ENCODE measurements at places on chromosomes 11 and 22. TPM values are rescaled to one million over a fixed set of nuclear protein-coding genes. Genes with fewer than 3 reads are reported as not detected.

The NELL1 gene
- polyA plus RNA-seq, result 2.8 TPM

The MYBPC3 gene
- polyA plus RNA-seq, result 0.18 TPM

GRCh38 chr22:44664149-44664548 lies 37.9 kb upstream of the PRR5 start:
- no peak for DNase-seq

GRCh38 chr11:63670433-63671321 lies 499 bp downstream of the ATL3 start:
- peak; percentile 23 for DNase-seq

GRCh38 chr11:10233581-10233980 lies 60.4 kb downstream of the SBF2 start:
- no peak for DNase-seq

GRCh38 chr11:134519390-134519750 lies 107.3 kb upstream of the B3GAT1 start:
- DNase-seq, result no peak

DNA sequence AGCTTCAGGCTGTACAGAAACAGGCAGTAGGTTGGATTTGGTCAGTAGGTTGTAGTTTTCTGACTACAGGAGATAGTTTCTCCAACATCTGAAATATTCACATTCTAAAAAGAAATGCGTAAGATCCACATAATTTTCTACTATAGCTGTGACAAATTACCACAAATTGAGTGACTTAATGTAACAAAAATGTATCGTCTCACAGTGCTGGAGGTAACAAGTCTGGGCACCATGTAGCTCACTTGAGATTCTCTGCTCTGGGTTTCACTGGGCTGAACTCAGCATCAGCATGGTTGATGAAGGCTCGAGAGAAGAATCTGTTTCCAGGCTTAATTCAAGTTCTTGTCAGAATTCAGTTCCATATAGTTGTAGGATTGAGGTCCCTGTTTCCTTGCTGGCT lies 350.9 kb upstream of the CCDC179 start:
- no peak for DNase-seq

DNA sequence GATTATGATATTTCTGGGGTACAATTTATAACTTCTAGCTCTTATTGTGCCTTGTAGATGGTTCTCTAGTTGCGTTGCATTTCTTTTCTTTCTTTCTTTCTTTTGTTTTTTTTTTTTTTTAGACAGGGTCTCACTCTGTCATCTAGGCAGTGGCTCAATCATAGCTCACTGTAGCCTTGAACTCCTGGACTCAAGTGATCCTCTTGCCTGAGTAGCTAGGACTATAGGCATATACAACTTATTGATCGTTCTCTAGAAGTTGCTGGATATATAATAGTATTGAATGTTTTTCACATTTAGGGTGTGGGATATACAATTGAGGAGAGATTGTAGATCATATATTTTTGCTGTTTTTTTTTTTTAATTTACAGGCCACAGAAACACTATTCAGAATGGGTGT lies 119.2 kb downstream of the TMEM135 start:
- no peak for DNase-seq

All from right renal cortex interstitium (tissue), 3 donors.